ENCODE measurements at places on chromosomes 2 and 18. TPM values are rescaled to one million over a fixed set of nuclear protein-coding genes. Genes with fewer than 3 reads are reported as not detected.
A peak's percentile ranks its signal among the peaks of the same experiment; 100 is the strongest.

DNA sequence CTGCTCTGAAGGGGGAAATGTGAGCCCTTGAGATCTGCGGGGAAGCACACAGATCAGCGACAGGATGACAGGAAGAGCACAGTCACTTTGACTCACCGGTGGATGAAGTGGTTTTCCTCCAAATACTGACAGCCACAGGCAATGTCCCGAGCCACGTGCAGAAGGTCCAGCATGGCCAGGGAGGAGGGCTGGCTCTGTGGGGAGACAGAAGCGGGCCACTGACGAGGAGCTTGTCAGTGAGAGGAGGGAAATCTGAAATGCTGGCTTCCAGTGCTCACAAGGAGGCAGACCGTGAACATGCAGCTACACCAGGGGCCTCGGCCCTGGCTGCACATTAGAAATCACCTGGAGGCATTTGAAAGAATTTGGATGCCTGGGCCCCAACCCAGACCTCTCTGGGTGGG is 98.7 kb downstream of the CLIP4 start:
- H3K36me3 ChIP-seq, result no peaks in the 10 kb centered on the region
- DNase-seq, result no peak
- no peaks in the 10 kb centered on the region for H3K4me1 ChIP-seq
- H3K4me3 ChIP-seq, result no peak overlapping the region

DNA sequence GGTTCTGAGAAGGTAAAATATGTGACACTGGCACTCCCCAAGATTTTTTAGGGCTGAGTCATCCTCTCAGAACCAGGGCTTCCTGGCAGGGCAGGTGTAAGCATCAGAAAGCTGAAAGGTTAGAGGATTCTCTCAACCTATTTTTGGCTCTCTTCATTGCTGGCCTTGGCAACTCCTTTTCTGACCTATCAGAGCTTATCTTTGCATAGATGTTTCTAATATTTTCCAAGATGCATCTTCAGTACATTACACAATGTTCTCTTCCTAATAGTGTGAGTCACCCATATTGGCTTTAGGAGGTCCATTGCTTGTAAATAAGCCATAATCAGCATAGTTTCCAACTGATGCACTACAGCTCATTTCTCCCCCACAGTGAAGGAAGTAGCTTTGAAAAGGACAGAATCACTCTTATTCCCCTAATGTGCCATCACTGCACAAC is 2008.4 kb upstream of the PIK3C3 start:
- no peak for DNase-seq
- H3K27me3 ChIP-seq, result no peaks in the 10 kb centered on the region
- H3K4me3 ChIP-seq, result no peak overlapping the region
- no peaks in the 10 kb centered on the region for H3K36me3 ChIP-seq

ASXL3 gene
- total RNA-seq, result 4.5 TPM

GRCh38 chr2:220181165-220181564 is 553.7 kb downstream of the SLC4A3 start:
- no peaks in the 10 kb centered on the region for H3K27me3 ChIP-seq
- H3K27ac ChIP-seq, result no peak overlapping the region
- H3K4me3 ChIP-seq, result no peak overlapping the region
- H3K36me3 ChIP-seq, result no peaks in the 10 kb centered on the region
- no peaks in the 10 kb centered on the region for H3K4me1 ChIP-seq

DNA sequence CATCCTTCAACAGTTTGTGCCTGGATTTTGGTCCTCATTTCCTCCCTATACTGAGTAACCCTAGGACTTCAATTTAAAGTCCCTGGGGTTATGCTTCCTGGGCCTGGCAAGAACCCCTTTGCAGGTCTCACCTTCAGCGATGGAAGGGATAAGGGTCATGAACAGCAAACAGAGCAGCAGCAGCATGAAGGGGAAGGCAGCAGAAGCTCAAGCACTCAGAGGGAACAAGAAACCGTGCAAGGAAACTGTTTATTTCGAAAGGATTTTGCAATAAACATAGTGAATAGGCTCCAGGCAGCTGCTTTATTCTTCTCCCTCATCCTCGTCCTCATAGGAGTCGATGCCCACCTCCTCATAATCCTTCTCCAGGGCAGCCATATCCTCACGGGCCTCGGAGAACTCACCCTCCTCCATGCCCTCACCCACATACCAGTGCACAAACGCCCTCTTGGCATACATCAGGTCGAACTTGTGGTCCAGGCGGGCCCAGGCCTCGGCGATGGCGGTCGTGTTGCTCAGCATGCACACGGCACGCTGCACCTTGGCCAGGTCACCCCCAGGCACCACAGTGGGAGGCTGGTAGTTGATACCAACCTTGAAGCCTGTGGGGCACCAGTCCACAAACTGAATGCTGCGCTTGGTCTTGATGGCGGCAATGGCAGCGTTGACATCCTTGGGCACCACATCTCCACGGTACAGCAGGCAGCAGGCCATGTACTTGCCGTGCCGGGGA is 2.8 kb upstream of the TUBA4B start:
- H3K4me1 ChIP-seq, result peaks cover 49% of the 10 kb centered on the region
- DNase-seq, result no peak
- peaks cover 29% of the 10 kb centered on the region for H3K36me3 ChIP-seq
- H3K27me3 ChIP-seq, result no peaks in the 10 kb centered on the region

- H3K4me3 ChIP-seq, result no peak overlapping the region
- H3K4me1 ChIP-seq, result no peaks in the 10 kb centered on the region
- H3K36me3 ChIP-seq, result no peaks in the 10 kb centered on the region
- H3K27ac ChIP-seq, result no peak overlapping the region
Measured at GRCh38 chr18:57077786-57078552, 68.9 kb upstream of the BOD1L2 start.

DNA sequence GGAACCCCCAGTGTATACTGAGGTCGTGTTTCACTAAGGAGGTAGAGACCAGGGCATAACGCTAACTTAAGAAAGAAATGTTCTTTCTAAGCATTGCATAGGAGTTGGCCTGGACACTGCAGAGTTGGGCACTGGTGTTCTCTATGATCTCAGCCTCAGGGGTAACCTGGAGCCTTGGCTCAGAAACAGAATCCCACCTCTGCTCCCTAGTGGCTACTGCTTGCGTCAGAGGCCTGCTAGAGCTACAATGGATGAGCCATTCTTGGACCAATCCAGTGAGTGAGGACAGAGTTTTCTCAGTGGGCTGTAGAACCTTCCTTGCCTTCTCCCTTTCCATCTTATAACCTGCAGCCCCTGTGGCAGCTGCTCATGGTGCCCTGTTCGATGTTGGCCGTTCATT is 324.4 kb upstream of the CELF4 start:
- no peaks in the 10 kb centered on the region for H3K36me3 ChIP-seq
- H3K4me3 ChIP-seq, result no peak overlapping the region
- no peak overlapping the region for H3K27ac ChIP-seq
- DNase-seq, result no peak

CCDC85A gene
- 4.0 TPM for total RNA-seq

DNA sequence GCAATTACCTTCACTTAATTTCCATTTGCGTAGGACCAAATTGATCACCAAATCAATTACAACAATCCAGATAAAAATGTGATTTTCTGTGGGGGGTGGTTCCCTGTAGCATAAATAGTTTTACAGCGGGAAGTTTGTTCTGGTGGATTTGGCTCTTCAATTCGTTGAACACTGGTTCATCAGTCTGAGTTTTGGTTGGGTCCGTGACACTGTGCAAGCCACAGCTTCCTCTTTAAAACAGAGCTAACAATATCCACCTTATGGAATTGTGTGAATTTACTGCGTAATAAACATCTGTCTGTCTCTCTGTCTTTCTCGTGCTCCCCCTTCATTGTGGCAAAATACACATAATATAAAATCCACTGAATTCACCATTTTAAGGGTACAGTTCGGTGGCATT is 310.8 kb downstream of the TGIF1 start:
- no peaks in the 10 kb centered on the region for H3K36me3 ChIP-seq
- no peak overlapping the region for H3K4me3 ChIP-seq
- H3K27ac ChIP-seq, result no peak overlapping the region
- DNase-seq, result no peak

SERPINB2 gene
- total RNA-seq, result 0.88 TPM

- no peaks in the 10 kb centered on the region for H3K4me1 ChIP-seq
- no peaks in the 10 kb centered on the region for H3K27me3 ChIP-seq
- H3K4me3 ChIP-seq, result no peak overlapping the region
Measured at GRCh38 chr2:198053148-198053547, 248.8 kb downstream of the PLCL1 start.

- no peaks in the 10 kb centered on the region for H3K27me3 ChIP-seq
- peaks cover 44% of the 10 kb centered on the region for H3K4me1 ChIP-seq
- H3K36me3 ChIP-seq, result no peaks in the 10 kb centered on the region
- DNase-seq, result peak; percentile 52
Measured at GRCh38 chr2:46876741-46877384, 38.7 kb downstream of the MCFD2 start.

DNA sequence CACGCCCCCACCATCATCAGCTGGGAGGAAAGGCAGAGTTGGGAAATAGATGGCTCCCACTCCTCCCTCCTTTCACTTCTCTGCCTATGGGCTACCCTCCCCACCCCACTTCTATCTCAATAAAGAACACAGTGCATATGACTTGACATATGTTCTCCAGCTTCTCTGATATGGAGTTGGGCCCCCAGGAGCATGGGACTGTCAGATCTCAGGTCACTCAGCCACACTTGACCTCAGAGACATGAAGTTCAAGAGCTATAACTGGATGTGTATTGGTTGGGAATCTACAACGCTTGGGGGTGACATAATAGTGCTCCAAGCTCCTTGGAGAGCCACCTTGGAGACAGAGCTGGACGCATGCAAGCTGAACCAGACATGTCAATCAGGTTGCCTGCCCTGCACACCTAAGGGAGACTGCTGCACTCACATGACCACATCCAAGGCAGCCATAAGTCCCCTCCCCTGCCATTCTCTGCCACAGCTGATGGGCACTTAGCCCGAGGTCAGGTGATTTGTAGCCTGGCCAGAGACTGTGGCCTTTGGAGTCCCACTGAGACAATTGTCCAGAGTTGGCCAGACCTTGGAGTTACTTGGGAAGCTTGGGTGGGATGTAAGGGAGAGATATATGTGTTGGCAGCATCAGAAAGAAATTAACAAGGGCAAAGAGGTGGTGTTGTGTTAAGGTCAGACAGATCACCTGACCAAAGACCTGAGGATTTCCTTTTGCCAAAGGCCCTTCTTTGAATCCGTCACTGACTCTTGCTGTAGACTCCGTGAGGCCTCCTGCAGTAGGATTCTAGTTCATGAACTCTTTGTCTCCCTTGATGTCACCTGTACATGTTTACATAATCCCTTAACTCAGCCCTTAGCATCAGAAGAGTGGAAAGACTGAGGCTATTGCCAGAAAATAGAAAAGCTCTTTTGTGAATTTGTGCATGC is 3.7 kb downstream of the INHA start:
- H3K36me3 ChIP-seq, result no peaks in the 10 kb centered on the region
- no peaks in the 10 kb centered on the region for H3K4me1 ChIP-seq
- no peak overlapping the region for H3K4me3 ChIP-seq
- no peak for DNase-seq
- no peak overlapping the region for H3K27ac ChIP-seq

DNA sequence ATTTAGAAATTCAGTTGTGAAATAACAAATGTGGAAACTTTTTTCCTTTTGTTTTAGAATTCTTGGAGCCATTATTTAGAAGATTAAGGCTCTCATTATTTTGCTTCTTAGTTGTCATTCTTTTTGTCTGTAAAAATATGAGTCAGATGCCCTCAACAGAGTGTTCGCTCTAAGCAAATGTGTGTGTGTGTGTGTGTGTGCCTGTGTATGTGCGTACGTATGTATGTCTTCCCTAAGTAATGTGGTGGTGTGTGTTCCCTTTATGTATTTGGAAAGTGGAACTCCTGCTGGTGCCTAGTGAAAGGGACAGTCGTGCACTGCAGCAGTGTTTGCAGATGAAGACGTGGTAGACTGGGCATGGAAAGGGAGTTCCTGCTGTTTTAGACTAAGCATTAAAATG is 27.5 kb downstream of the ZNF407 start:
- DNase-seq, result no peak
- H3K27ac ChIP-seq, result no peak overlapping the region
- no peaks in the 10 kb centered on the region for H3K36me3 ChIP-seq
- H3K4me3 ChIP-seq, result no peak overlapping the region

GRCh38 chr2:144084114-144084661 is 435.7 kb downstream of the ZEB2 start:
- H3K27ac ChIP-seq, result no peak overlapping the region
- no peak for DNase-seq
- no peaks in the 10 kb centered on the region for H3K27me3 ChIP-seq
- H3K4me3 ChIP-seq, result no peak overlapping the region

SCYGR5 gene
- not detected for total RNA-seq

RAX gene
- not detected for total RNA-seq

LIPG gene
- total RNA-seq, result 0.20 TPM

- no peak for DNase-seq
- H3K4me3 ChIP-seq, result peak overlapping the region; percentile 89
- peak overlapping the region; percentile 87 for H3K27ac ChIP-seq
Measured at GRCh38 chr2:241356871-241357260, 781 bp downstream of the FARP2 start.

HOXD12 gene
- total RNA-seq, result not detected

- no peak overlapping the region for H3K4me3 ChIP-seq
- no peaks in the 10 kb centered on the region for H3K4me1 ChIP-seq
- H3K27me3 ChIP-seq, result no peaks in the 10 kb centered on the region
- no peak for DNase-seq
- no peak overlapping the region for H3K27ac ChIP-seq
Measured at GRCh38 chr2:119266091-119266589, 42.5 kb downstream of the STEAP3 start.

CGREF1 gene
- not detected for total RNA-seq

TRIM43 gene
- not detected for total RNA-seq

GRCh38 chr18:46141199-46141598 is 37.0 kb downstream of the HAUS1 start:
- H3K27ac ChIP-seq, result no peak overlapping the region
- no peaks in the 10 kb centered on the region for H3K4me1 ChIP-seq
- DNase-seq, result no peak
- H3K36me3 ChIP-seq, result no peaks in the 10 kb centered on the region

RAB17 gene
- 3.7 TPM for total RNA-seq

CIDEA gene
- total RNA-seq, result not detected

GRCh38 chr2:197309691-197310231 is 819 bp downstream of the ANKRD44 start:
- DNase-seq, result peak; percentile 18
- peaks cover 31% of the 10 kb centered on the region for H3K4me1 ChIP-seq
- peak overlapping the region; percentile 71 for H3K27ac ChIP-seq
- H3K4me3 ChIP-seq, result peak overlapping the region; percentile 94
- H3K27me3 ChIP-seq, result no peaks in the 10 kb centered on the region
- no peaks in the 10 kb centered on the region for H3K36me3 ChIP-seq

DNA sequence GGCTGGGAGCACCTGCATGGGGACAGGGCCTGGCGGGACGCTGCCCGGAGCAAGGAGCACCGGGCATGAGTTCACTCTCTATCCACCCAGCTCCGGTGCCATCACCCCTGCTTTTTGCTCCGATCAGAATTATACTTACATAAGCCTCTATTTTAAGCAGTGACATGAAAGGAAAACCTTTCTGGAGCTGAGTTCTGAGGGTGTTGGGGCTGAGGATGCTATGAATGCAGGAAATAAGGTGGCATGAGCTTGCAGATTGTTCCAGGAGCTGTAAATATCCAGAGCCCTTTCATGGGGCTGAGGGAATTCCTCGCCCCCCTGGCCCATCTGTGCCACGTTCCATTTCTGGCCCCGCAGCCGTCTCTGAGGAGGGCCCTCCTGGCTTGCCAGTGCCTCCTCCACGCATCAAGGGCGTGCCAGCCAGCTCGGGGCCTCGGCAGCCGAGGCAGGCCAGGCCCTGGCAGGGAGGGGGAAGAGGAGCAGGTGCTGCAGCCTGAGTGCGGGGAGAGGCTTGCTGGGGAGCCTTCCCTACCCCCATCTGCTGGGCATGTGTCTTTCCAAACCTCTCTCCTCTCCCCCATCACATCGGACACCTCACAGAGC is 91.7 kb upstream of the MCFD2 start:
- peaks cover 41% of the 10 kb centered on the region for H3K36me3 ChIP-seq
- peak; percentile 61 for DNase-seq
- peaks cover 25% of the 10 kb centered on the region for H3K4me1 ChIP-seq

- no peak for DNase-seq
- H3K4me3 ChIP-seq, result no peak overlapping the region
- H3K36me3 ChIP-seq, result no peaks in the 10 kb centered on the region
Measured at GRCh38 chr2:115248066-115248465, 805.6 kb downstream of the DPP10 start.

Measured in heart left ventricle (tissue), 16 donors.